Subcutaneous preadipocyte (primary cell): ENCODE measurements at places on chromosomes 2 and 18. TPM values are rescaled to one million over a fixed set of nuclear protein-coding genes. Genes with fewer than 3 reads are reported as not detected.

Gene IL36G
- not detected in 2 replicates for total RNA-seq

Gene WDFY1
- total RNA-seq, result 63.9 and 69.6 TPM in 2 replicates

Gene DYSF
- total RNA-seq, result under 0.01 and 0.20 TPM in 2 replicates

Gene FSHR
- not detected in 2 replicates for total RNA-seq

Gene ARMC9
- total RNA-seq, result 25.4 and 45.9 TPM in 2 replicates

Gene HMSD
- 0.39 TPM in 1 of 2 replicates, not detected in the other for total RNA-seq

Gene IL1A
- total RNA-seq, result not detected in 2 replicates

Gene NEB
- 0.20 and 0.73 TPM in 2 replicates for total RNA-seq

Gene PLB1
- total RNA-seq, result 0.37 and 0.39 TPM in 2 replicates

Gene MOGAT1
- not detected in 2 replicates for total RNA-seq
